ENCODE measurements at places on chromosomes 3 and 15.

DNA sequence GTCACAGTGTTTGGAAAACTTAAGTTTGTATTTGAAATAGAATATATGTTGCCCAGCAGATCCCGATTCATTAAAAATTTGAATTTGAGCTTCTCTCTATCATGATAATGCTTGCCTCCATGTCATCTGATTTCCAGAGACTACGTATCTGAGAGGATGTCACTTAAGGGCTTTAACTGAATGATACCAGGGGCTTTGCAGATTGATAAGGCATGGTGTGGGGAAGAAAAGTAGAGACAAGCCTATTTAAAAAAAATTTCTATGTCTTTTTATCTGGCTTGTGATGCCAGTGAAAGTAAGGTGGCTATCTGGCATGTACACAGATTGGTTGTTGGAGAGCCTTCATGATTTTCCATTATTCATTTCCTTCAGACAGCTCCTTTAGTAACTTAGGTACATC, 72.7 kb downstream of the UBE2E2 start:
- no peak for DNase-seq

DNA sequence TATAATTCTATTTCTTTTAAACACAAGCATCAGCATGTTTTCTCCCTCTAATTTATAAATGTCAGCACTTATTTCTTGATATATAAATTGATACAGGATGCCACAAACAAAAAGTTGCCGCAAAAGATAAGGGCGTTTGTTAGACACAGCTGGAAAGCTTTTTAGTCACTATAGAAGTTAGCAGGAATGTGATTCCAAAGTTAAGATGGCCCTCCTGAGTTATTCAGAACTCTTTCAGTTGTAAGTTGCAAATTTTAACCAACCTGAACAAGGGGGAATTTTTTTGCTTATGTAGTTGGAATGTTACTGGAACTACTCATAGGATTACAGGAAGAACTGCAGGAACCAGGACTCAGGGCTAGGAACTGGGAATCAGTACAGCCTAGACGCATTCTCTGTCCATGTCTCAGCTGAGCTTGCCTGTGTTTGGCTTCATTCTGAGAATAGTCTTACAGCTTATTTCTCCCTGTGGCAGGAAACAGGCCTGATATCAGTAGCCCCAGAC, 166.3 kb downstream of the VGLL4 start:
- no peak for DNase-seq

GRCh38 chr15:75639191-75639708, 774 bp downstream of the IMP3 start:
- no peak for DNase-seq

GRCh38 chr3:15339786-15340215, 7.4 kb upstream of the SH3BP5 start:
- no peak for DNase-seq

DNA sequence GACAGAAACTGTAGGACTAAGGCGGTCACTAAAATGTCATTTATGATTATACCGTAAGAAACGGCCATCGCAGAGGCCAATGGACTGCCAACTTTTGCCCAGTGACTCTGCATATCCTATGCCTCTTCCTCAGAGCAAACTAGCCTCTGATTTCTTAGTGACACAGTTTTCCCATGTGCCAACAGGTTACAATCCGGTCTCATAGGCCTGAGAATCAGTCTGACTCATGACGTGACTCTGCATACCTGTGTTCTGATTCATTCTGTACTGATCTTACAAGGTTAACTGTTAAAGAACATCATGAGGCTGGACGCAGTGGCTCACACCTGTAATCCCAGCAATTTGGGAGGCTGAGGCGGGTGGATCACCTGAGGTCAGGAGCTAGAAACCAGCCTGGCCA, 17.8 kb downstream of the RUBCN start:
- no peak for DNase-seq

DNA sequence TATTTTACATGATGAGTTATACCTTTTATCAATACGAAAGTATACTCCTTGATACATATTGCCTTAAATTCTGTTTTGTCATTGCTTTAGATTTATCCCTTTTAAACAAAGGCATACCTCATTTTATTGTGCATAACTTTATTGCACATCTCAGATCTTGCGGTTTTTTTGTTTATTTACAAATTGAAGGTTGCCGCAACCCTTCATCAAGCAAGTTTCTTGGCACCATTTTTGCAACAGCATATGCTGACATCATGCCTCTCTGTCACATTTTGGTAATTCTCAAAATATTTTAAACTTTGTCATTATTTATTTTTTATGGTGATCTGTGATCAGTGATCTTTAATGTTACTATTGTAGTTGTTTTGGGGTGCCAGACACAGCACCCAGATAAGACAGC, 20.9 kb downstream of the SNRK start:
- DNase-seq = no peak

DNA sequence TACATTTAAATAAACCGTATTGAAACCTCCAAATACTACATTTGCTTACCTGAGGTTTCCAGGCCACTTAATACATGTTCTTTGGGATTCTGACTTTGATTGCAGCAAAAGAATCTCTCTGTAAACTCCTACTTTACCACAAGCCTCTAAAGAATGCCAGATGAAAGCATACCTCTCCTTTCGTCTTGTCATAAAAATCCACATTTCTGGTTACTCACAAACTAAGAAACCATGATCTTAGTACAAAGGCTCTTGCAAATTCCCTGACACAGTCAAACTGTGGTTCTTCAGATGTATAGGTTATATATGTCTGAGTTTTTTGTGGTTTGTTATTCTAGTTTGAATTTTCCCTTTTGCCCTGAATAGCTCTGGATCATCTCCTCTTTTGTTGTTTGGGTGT, 188.4 kb downstream of the RAP2B start:
- DNase-seq = no peak

Measured in activated CD8-positive, alpha-beta memory T cell treated with anti-CD3 and anti-CD28 coated beads for 48 hours (primary cell).